ENCODE measurements at places on chromosomes 7 and 10. TPM values are rescaled to one million over a fixed set of nuclear protein-coding genes. Genes with fewer than 3 reads are reported as not detected.

- DNase-seq, result no peak
Measured at GRCh38 chr10:80320377-80320776, 30.9 kb upstream of the MAT1A start.

AGAP5 gene
- total RNA-seq, result 9.8 TPM

ERVW-1 gene
- not detected for total RNA-seq

COBL gene
- 29.2 TPM for total RNA-seq

DNA sequence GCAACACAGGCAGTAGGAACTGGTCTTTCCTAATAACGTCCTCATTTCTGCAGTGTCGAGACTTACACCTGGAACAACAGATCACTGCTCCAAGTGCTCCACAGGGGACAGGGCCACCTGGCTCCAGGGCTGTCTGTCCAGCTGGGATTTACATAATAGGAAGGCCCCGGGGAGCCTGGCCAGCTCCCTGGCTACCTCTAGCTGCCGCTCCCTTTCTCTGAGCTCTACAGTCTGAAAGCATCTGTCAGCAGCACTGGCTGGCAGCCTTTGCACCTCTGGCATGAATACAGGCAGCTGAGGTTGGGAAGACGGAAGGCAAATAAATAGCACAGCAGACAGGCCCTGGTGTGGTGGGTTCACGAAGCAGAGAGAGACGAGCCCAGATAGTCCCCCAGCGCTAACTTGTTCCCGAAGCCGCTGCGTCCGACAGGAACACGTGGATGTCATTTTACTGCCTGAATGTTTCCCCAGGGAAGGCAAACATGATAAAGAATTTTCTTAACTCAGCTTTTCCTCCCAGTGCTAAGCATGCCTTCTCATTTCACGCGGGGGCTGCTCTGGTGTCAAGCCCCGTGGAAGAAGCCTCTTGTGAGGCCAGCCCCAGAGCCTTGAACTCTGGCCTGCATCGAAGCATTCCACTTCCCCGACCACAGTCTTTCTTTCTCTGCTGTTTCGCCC is 105.4 kb downstream of the ITIH5 start:
- no peak for DNase-seq

DNA sequence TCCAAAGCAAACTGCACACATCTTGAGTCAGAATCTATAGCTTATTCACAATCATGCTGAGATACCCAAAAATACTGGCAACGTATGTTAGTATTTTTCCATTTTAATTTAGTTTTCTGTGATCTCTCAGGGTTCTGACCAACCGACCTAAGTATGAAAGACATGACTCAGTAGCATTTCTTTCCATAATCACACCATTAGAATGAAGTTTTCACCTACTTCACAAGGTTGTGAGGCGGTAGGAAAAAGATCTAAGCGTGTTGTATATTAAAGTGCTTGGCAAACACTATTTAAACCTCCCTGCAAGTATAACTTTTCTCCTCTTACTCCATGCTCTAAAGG is 49.1 kb downstream of the PLCE1 start:
- DNase-seq, result no peak

GRCh38 chr10:51301644-51302043 is 227.4 kb downstream of the PRKG1 start:
- no peak for DNase-seq

- DNase-seq, result no peak
Measured at GRCh38 chr7:117863618-117864017, 9.6 kb downstream of the CTTNBP2 start.

DNA sequence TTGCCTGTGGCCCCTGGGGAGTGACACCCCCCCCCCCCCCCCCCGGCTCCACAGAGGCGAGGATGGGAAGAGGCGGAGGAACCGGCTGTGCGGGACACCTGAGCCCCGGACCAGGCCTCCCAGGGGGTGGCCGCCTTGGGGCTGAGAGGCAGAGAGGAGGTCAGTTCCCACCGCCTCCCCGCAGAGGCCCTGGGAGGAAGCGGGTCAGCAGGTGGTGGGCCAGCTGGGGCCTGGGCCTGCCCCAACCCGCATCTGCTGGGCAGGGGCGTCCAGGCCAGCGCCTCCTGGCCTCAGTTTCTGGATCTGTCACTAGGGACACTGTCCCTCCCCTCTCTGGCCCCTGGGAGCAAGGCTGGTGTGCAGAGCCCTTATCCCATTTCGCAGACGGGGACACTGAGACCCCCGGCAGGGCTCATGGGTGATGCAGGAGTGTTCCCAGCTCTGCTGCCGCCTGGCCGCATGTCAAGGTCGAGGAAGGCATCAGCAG is 14.6 kb upstream of the LFNG start:
- DNase-seq, result no peak

AHCYL2 gene
- 106 TPM for total RNA-seq

SPOCK2 gene
- 187 TPM for total RNA-seq

ZNF786 gene
- total RNA-seq, result 5.6 TPM

NRCAM gene
- total RNA-seq, result 2.0 TPM

TNKS2 gene
- 40.5 TPM for total RNA-seq

GRCh38 chr7:30549931-30550493 is 44.7 kb upstream of the GARS1 start:
- DNase-seq, result no peak

GRCh38 chr7:4235596-4235995 is 446.5 kb upstream of the FOXK1 start:
- DNase-seq, result peak; percentile 51

DNA sequence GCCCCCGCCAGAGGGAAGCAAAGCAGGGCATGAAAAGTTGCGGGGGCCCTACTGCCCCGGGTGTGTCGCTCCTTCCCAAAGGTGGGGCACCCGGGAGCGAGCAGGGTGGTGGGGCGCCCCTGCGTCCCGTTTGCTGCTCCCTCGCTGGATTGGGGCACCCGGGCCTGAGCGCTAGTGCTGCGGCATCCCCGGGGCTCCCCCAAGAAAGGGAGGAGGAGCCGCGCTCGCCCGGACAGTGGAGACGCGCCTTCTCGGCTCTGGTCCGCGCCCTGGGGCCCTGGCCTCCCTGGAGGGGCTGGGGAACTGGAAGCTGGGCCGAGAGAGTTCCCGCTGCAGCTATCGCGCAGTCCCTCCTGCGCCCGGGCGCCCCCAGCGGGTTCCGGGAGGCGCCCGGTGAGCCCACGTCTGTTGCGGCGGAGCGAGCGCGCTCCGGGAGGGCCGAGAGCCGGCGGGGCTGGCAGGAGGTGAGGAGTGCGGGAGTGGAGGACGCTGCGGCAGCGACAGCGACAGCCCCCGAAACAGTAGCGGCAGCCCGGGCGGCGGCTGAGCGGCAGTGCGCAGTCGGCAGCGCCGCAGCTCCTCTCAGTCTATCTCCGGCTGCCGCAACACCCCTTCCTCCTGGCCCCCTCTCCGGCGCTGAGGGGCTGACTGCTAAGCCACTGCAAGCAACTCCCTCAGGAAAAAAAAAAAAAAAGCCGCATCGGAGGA is 504 bp upstream of the BMPER start:
- peak; percentile 66 for DNase-seq

CALHM1 gene
- total RNA-seq, result not detected

DNA sequence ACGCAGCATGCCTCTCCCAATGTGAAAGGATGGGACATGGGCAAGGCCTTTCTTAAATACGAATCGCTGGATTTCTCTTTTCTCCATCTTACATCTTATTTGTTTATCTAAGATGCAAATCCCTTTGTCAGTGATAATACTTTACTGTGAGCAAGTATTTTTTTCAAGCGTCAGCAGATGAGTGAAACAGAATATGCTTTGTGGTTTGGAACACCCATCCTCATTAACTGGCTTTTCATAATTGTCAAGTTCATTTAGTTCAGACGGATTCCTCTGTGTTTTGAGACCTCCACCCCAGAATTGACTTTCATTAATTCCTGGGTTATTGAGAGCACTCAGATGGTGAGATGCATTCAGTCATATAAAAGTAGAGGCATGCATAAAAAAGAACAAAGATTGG is 149.8 kb downstream of the NSUN6 start:
- no peak for DNase-seq

GRCh38 chr10:109218207-109218606 is 705.1 kb downstream of the XPNPEP1 start:
- no peak for DNase-seq

GRCh38 chr7:151086802-151087244 is 548 bp downstream of the AGAP3 start:
- DNase-seq, result no peak

PLEKHS1 gene
- total RNA-seq, result not detected

DNA sequence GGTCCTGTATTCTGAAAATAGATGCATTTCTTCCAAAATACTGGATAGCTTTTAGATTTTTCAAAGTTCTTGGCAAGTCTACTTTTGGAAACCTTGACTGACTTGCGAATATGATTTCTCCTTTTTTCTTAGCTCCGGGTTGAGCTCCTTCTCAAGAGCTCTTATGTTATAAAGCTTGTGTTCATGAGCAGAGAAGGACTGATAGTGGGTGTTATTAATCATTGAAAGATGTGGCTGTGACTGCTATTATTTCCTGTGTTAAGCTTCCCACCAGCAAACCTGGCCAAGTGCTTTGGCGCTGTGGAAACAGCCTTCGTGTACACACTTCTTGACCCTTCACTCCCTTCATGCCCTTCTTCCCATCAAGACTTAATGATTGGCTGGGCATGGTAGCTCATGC is 98.2 kb downstream of the KIAA1217 start:
- DNase-seq, result no peak

KIAA1549 gene
- 5.7 TPM for total RNA-seq

GRCh38 chr7:77244222-77244934 is 44.8 kb upstream of the FGL2 start:
- no peak for DNase-seq

GRCh38 chr10:79947787-79948424 is 999 bp downstream of the SFTPD start:
- DNase-seq, result no peak

GRCh38 chr10:1202343-1202742 is 146.2 kb downstream of the WDR37 start:
- DNase-seq, result peak; percentile 29

GRCh38 chr7:77685233-77685632 is 11.0 kb upstream of the RSBN1L start:
- no peak for DNase-seq

Measured in upper lobe of right lung (tissue), 1 donor.